Aorta (tissue), 5 donors: ENCODE measurements at places on chromosomes 6 and 20. TPM values are rescaled to one million over a fixed set of nuclear protein-coding genes. Genes with fewer than 3 reads are reported as not detected.

DNA sequence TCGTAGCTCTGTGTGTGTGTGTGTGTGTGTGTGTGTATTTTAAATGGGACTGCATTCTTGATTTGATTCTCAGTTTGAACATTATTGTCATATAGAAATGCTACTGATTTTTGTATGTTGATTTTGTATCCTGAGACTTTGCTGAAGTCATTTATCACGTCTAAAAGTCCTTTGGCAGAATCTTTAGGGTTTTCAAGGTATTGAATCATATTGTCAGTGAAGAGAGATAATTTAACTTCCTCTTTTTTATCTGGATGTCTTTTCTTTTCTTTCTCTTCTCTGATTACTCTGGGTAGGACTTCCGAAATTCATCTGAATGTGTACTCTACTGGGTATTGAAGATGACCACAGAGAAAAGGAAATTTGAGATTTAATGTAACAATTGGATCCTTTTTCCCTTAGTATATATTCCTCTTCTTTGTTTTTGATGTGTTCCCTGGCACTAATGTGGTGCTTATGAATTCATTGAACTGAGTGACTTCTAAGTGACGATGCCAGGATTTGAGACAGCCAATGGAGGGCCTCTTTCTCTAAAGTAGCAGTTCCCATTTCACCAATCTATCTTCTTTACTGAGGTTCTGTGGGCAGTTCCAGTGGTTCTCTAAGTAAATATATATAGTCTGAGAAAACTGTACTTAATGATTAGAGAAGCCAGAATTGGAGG lies 47.6 kb downstream of the TNFAIP3 start:
- no peaks in the 10 kb centered on the region for H3K36me3 ChIP-seq
- H3K4me3 ChIP-seq = no peak overlapping the region
- H3K27ac ChIP-seq = no peak overlapping the region
- no peak for DNase-seq
- no peaks in the 10 kb centered on the region for H3K27me3 ChIP-seq

DNA sequence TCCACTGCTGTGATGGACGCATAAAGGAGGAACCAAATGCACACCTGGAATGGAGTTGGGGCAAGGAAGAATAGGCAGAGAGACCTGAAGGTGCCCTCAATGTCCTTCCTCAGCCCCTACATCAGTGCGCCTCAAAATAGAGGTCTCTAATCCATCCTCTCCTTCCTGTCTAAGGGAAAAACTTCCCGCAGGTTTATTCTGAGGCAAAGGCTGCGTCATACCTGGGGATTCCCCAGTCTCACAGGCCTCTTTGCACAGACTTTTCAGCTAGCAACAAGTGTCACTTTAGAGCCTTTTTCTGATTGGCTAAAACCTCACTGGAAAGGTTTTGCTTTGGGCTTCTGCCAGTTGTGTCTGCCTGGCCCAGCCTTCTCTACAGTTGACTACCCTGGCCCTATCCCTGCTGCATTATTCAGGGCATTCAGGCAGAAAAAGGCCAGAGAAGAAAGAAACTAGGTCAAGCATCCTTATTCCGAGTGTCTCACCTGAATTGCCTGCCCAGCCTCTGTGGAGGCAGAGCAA lies 1.8 kb upstream of the HLA-DQB1 start:
- no peak overlapping the region for H3K27ac ChIP-seq
- H3K4me3 ChIP-seq = no peak overlapping the region
- no peaks in the 10 kb centered on the region for H3K36me3 ChIP-seq
- peaks cover 3% of the 10 kb centered on the region for H3K27me3 ChIP-seq

DNA sequence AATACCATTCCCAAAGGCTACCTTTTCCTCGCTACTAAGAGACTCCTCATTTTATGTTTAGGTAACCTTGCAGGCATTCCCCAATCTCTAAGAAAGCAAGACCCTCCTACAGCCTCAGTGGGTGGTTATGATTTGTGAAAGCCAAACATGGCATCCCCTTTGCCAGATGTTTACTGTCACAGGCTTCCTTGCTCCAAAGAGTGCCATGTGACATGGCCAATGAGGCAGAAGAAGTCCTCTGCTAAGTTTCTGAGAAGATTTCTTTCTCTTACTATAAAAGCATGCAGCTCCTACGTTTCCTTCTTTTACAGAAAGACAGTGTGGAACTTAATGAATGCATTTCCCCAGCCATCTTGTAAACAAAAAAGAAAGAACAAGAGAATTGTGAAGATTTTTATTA lies 688.2 kb downstream of the TBC1D32 start:
- H3K4me3 ChIP-seq = no peak overlapping the region
- no peak overlapping the region for H3K27ac ChIP-seq
- DNase-seq = no peak
- no peaks in the 10 kb centered on the region for H3K36me3 ChIP-seq

GRCh38 chr20:60482221-60483008 lies 524.2 kb downstream of the CDH26 start:
- H3K27me3 ChIP-seq = no peaks in the 10 kb centered on the region
- no peaks in the 10 kb centered on the region for H3K4me1 ChIP-seq
- H3K27ac ChIP-seq = no peak overlapping the region
- H3K4me3 ChIP-seq = no peak overlapping the region
- no peaks in the 10 kb centered on the region for H3K36me3 ChIP-seq

SAMD3 gene
- total RNA-seq = 2.7 TPM

IL20RA gene
- 0.39 TPM for total RNA-seq
